ENCODE measurements at places on chromosomes 5 and 9.
A peak's percentile ranks its signal among the peaks of the same experiment; 100 is the strongest.

DNA sequence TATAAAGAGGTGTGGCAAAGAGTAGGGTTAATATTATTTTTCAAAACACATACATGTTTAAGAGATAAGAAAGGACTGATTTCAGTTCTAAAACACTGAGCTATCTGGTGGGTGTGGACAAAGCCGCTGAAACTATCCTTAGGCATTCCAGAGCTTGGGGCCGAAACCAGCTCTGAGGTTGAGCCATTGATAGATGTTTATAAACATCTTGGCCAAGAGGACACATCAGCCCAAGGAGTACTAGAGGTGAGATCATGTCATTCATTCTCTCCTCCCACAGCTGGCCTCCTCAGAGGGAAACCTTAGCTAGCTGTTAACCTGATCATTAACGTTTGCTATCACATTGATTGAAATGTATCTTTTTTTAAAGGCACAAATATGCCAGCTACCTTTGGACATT is 89.9 kb downstream of the NLN start:
- DNase-seq = no peak

DNA sequence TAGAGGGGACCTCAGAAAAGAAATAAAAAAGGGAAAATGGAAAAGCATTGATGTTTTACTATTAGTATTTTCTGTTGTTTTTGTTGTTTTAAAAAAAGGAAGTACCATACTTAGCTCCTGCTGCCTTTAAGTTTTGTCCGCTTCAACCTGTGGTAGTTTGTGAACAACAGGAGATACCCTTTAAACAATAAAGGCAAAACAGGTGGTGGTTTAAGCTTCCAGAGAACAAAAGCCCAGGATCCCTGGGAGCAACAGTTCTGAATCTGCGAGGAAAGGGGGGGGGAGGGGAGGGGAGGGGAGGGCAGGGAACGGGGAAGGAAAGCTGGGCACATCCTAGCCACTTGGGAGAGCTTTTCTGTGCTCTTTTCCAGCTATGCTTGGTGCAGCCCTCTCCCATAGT is 2.1 kb upstream of the PSIP1 start:
- DNase-seq = no peak

- DNase-seq = no peak
These were observed 233.0 kb downstream of the SGCD start for GRCh38 chr5:156560002-156560401.

DNA sequence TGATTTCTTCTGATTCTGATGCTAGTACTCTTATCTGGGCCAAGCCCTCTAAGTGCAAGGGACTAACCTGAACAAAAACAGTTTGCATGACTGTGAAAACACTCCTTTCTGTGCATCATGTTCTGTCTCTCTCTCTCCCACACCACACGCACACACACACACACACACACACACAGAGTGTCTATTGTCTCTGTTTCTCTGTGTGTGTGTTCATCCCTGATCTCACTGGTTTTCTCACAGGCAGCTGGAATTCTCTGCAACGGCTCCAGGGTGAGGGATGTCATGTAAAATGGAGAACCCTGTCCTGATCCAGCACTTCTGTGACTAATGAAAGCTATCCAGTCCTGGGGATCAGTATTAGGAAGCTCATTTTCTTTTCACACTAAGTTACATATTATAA is 453.1 kb upstream of the RGMB start:
- no peak for DNase-seq

GRCh38 chr5:82622711-82623514 is 344.8 kb upstream of the RPS23 start:
- no peak for DNase-seq

- no peak for DNase-seq
These were observed 357.0 kb downstream of the TLE4 start for GRCh38 chr9:79928661-79929223.

- no peak for DNase-seq
These were observed 1242.9 kb upstream of the CDH6 start for GRCh38 chr5:29950416-29951145.

DNA sequence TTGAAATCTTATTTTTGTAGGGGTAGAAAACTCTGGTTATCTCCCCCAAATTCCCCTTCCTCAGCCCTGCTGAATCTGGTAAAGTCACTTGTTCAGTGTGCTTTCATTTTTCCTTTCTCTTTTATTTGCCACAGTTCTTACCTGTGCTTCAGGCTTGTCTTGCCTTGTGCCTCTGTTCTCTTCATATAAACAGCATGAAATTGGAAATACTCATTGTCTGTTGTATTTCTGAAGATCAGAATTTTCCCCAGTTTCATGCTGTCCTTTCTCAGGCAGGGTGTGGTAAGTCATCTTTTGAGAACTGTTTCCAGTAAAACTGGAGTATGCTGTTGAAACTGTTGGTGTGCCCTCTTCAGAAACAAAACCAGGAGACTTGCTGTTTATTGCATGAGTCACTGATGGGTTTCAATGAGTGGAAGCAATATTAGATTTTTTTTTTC is 7.0 kb downstream of the PAM start:
- DNase-seq = no peak

GRCh38 chr5:65102976-65103711 is 334.4 kb downstream of the CWC27 start:
- DNase-seq = peak; percentile 27

DNA sequence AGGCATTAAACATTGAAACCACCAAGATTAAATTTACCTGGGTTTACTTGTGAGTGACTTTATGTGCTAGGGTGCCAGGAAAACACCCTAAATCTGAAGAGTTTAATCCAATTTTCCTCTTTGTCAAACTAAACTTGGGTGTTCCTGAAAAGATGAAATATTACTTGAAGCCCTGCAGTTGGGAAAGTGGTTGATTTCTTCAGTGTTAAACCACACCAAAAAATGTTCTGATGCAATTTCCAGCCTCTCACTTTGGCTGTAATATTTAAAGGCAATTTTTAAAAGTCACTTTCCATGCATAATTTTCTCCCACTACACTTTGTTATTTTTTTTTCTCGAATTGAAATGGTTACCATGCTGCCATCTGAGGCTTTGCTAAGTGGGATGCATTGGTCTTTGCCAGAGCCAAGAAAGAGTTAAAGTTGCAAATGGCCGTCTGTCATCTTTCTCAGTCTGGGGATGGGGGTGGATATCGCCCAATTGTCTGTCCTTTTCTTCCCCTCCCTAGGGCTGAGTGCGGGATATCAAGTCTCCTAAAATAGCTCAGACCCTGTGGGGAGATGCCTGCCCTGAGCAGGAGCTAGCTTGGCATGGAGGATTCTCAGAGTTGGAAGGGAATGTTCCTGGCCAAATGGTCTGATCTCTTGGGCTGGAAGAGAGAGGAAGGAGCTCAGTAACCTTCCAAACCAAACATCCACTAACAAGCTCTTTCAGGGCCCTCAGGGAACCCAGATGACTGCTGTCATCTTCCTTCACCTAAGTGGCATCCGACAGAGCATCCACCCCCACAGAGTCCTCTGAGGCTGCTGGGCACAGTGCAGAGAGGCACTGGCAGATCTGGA is 13.6 kb upstream of the SHB start:
- no peak for DNase-seq

- DNase-seq = no peak
These were observed 14.5 kb downstream of the EDIL3 start for GRCh38 chr5:84370176-84370575.

DNA sequence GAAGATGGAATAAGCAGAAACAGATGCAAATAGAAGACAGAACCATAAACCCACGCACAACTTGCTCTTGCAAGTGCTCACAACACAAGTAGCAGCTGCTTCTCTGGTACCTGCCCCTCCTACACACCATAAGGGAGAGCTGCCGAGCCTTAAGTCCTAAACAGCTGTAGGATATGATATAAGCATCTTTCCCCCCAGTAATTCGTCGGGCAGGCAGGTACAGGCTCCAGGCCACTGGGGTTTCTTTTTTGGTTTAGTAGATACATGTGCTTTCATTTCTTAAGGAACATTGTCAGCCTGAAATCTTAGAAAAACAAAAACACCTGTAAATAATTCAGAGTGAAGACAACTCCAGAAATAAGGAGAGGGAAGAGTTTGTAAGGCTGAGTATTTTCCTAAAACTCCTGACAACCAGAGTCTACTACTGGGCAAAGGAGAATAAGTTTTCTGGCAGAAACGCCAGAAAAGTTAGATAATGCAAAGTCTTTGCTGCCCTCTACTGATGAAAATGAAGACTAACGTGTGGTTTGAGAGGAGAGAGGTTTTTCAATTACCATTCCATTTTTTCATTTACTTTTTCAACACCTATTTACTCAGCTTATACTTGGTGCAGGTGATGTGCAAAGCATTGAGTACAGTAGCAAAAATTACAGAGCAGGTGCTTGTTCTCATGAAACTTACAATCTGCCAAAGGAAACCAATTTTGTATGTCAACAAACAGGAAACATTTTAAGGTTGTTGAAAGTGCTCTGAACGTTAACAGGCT is 20.1 kb upstream of the TCERG1 start:
- DNase-seq = no peak

- DNase-seq = no peak
These were observed 286.7 kb downstream of the ELAVL2 start for GRCh38 chr9:23539311-23539710.

- DNase-seq = no peak
These were observed 31.7 kb downstream of the ZDHHC11 start for GRCh38 chr5:819078-819477.

- DNase-seq = no peak
These were observed 112.5 kb downstream of the HMHB1 start for GRCh38 chr5:143924311-143924978.

DNA sequence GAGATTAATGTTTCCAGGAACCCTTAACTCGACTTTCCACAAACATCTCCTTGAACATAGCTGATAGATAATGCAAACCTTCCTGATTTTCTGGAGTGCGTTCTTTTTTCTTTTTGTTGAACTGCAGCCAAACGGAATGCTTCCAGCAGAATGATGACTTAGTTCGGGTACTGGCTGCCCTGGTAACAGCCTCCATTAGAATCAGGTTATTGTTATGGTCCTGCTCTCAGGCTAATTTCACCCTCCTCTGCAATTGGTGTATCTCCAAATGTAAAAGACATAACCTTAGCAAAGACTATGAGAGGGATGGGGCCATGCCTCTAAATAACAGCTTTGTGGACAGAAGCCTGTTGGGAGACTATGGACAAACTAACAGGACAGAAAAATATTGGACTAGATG is 116.5 kb downstream of the PDE4D start:
- DNase-seq = no peak

- DNase-seq = no peak
These were observed 59.9 kb downstream of the PFDN1 start for GRCh38 chr5:140242890-140243585.

DNA sequence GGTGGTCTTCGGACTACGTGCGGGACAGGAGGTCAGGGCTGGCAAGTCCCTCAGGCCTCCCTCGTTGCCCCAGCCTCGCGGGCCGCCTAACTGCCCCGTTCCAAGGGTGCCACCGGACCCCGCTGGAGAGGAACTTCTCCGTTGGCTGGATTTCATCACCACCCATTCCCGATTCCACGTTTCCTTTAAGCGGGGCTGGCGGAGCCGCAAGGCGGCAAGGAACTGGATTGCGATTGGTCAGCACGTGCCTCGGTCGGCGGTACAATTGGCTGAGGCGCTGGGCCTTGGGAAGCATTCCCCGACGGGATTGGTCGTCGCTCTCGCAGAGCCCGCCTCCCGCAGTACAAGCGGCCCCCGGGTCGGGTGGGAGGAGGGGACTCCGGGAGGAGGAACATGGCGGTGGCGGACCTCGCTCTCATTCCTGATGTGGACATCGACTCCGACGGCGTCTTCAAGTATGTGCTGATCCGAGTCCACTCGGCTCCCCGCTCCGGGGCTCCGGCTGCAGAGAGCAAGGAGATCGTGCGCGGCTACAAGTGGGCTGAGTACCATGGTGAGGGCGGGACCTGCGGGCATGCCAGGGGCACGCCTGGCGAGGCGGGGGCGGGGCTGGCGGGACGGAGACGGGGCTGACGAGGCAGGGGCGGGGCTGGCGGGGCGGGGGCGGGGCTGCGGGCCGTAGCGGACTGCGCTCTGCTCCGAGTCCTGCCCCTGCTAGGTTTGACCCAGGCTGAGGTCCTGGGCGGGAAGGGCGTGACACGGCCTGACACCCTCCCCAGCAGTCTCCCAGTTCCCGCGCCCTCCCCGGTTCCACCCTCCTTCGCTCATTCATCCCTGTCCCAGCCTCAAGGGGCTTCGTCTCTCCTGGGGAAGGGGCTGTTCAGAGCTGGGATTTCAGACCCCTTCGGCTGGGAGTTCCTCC is at the start of gene PHPT1:
Gene PHPT1 (plus strand): TSS at position 372 of the 922 bp plus-strand sequence. CDS start 22 bp downstream, at position 394.
- peak; percentile 91 for DNase-seq

DNA sequence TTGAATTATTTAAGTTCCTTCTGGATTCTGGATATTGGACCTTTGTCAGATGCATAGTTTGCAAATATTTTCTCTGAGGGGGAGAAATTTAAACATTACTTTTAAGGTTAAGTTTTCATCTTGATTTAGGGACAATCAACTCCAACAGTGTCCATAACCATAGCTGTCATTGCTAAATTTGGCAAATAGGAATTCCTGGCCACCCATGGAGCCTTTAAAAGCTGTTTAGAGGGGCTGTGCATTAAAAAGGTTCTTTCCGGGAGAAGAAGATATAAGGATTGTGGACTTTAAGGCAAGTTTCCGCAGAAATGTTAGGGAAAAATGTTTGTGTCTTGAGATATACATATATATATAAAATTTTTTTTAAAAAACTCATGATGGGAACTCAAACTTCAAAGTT is 339.7 kb downstream of the ADAMTS6 start:
- no peak for DNase-seq

- no peak for DNase-seq
These were observed 332.3 kb downstream of the NPR3 start for GRCh38 chr5:33043343-33043997.

DNA sequence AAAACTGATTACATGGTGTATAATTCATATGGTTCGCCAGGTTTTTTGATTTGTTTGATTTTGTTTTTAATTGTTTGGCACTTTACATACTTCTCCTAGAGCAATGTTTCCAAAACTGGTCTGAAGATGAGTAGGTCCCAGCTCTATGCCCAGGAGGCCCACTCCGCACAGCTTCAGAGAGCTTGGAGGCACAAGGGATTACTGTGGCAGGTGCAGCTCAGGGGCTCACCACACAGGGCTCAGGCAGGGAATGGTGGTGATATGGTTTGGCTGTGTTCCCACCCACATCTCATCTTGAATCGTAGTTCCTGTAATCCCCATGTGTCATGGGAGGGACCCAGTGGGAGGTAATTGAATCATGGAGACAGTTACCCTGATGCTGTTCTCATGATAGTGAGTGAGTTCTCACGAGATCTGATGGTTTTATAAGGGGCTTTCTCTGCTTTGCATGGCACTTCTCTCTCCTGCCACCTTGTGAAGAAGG is 296.6 kb downstream of the MED10 start:
- no peak for DNase-seq

GRCh38 chr9:131457746-131458145 is 45.0 kb upstream of the POMT1 start:
- DNase-seq = no peak

DNA sequence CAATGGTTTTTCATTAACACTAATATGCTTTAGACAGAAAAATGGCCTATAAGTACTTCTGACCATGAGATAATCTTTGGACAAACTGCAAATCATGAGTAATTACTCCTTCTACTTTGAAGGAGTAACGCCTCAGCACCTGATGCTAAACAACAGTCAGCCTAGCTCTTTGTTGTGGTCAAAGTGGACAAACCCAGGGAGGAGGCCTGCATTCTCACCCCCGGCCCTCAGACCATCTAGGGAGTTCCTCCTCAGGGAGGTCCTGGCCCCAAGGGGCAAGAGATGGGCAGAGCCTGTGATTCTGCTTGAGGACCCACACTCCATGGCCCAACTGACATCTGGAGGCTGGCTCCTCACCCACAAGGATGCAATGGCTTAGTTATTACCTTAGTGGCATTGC is 48.2 kb upstream of the ANGPTL2 start:
- no peak for DNase-seq

Measured in activated CD8-positive, alpha-beta memory T cell treated with anti-CD3 and anti-CD28 coated beads for 1 hour (primary cell).